ENCODE measurements at places on chromosomes 4 and X.
A peak's percentile ranks its signal among the peaks of the same experiment; 100 is the strongest.

DNA sequence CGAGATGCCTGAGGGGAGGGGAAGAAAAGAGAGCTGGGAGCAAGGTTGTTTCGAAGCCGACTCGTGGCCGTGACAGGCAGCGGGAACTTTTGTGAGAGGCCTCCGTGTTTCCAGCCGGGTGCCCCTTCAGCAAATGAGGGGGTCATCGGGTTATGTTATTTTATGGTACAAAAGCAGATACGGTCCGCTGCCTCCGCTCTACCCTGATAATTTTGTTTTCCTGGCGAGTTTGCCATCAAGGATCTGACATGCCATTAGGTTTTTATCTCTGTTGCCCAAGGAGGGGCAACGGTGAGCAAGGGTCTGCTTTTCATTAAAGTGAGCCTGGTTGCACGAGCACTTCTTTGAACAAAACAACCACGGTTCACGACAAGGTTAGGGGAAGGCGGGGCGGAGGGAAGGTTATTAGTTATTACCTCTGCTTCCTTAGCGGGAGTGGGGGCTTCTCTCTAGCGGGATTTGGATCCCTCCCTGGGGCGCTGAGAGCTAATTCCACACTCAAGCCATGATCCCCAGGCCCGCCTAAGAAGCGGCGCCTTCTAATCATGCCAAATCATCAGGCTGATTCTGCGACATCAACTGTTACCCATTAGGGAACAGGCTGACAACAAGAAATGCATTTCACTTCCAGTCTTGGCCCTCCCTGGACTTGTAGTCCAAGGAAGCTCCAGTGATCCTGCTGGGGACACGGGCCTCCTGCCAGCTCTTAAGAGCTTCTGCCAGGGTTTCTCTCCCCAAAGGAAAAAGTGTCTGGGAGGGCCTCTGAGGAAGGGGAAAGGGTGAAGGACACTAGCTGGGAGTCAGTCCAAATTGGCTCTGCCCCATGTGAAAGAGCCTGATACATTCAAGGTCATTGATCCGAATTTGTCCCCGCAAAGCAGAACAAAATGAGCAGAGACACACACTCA lies 617.7 kb downstream of the MID1IP1 start:
- DNase-seq: peak; percentile 87

DNA sequence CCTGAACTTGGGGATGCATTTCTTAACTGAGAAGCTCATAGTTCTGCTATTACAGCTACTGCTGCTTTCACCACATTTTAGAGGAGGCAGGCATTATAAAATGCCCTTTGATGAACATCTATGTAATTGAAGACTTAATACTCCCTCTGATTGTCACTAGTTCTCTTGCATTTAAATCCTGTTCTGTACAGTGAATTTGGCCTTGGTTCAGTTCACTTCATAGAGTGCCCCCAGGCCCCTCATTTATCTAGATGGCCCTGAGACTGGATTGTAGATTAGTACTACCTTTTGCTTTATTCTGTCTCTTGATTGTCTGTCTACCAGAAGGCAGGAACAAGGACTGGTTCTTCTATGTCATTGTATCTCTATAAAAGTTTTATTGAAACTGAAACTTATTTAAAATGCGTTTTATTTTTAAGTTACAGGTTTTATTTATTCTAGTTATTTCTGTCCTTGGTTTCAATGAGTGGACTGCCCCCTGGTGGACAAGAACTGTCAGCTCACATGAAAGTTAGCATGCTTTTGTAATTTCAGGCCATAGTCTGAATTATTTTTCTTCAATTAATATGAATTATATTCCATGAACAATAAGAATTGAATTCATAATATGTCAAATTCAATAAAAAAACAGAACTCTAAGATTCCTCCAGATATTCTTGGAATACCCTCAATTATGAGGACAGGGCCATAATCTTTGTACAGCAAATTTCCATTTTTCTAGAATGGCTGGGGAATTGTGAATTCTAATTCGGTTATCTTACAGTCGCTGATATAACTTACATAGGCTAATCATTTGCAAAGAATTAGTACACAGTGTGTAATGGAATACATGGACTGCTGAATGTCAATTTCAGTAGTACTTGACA lies 47.2 kb upstream of the TMEM33 start:
- no peak for DNase-seq

GRCh38 chr4:116515959-116516358 lies 569.4 kb downstream of the TRAM1L1 start:
- no peak for DNase-seq

DNA sequence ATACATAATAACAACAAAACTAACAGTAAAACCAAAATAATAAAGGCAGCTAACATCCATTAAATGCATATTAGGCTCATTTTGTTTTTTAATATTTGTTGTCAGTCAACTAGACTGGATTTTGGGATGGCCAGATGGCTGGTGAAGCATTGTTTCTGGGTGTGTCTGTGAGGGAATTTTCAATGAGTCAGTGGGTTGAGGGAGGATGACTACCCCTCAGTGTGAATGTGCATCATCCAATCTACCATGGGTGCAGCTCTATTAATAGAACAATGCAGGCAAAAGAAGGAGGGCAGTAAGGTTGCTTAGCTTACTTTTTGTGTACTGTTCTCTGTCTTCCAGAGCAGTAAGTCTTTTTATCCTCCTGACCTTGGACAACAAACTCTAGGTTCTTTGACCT lies 484.2 kb upstream of the HS3ST1 start:
- no peak for DNase-seq

DNA sequence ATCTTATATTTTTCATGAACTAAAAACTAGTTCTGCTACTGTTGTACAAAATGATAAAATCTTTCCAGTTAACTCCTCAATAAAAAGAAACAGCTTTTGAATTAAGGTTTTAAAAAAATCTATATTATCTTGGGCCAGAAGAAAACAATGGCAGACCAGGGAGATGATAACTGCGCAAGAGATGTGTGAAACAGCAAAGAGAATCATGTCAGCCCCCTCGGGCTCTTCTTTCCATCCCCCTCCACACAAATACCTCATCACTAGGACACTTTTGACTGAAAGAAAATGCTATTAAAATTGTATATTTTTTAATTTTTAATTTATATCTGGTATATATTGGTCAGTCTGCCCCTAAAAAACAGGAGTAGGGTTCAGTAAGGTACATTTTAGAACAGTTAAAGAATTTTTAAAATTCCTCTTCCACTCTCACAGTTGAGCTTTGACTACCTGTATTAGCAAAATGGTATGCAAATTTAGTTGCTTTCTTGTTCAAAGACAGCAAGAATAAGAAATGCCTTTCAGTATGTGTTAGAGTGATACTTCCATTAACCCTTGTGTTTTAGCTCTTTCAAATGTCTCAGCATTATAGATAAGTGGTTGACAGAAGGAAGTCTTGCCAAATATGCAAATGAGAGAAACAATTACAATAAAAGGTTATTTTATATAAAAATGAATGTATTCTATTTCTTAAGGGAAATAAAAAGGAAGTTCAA lies 36.4 kb upstream of the LCORL start:
- DNase-seq: no peak

GRCh38 chrX:153921511-153922446 lies 4.3 kb downstream of the ARHGAP4 start:
- DNase-seq: no peak

DNA sequence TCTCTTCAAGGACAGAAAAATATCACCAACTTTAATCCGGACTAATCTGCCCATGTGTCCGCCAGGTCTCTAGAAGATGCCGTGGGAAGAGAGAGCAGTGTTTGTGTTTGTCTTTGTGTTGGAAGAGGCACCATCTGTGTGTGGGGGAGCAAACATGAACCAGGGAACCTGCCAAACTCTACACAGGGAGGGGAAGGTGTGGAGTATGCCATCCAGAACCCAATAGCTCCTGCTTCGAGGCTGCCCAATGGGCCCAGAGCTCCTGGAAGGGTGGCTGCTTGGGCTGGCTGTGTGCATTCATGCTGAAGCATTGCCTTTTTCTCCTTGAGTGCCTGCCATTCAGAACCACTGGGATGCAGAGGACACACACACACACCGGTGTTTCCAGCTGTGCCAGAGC lies 536.2 kb downstream of the MID1IP1 start:
- DNase-seq: no peak

- no peak for DNase-seq
Measured at GRCh38 chrX:139560221-139560620, 29.7 kb downstream of the F9 start.

DNA sequence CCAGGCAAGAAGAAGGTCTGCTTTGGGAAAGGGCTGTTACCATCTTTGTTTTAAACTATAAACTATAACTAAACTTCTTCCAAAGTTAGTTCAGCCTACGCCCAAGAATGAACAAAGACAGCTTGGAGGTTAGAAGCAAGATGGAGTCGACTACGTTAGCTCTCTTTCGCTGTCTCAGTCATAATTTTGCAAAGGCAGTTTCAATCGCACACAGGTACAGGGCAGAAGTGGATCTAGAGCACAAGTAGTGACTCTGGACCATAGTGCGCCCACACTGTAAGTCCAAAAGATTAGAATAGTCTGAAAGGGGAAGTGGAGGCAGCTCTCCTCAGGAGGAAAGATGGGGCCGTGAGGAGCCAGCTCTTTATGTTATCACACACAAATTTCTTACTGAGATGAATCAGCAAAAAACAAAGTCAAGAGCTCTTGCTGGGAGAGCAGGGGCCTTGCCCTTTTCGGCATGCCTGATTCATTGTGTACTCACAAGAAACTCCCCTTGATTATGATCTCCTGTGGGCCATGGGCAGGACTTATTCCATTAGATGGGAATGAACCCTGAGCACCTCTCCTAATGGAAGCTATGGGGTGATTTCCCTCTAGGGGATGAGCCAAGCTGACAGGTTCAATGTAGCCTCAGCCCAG lies 58.6 kb downstream of the FUNDC1 start:
- no peak for DNase-seq

DNA sequence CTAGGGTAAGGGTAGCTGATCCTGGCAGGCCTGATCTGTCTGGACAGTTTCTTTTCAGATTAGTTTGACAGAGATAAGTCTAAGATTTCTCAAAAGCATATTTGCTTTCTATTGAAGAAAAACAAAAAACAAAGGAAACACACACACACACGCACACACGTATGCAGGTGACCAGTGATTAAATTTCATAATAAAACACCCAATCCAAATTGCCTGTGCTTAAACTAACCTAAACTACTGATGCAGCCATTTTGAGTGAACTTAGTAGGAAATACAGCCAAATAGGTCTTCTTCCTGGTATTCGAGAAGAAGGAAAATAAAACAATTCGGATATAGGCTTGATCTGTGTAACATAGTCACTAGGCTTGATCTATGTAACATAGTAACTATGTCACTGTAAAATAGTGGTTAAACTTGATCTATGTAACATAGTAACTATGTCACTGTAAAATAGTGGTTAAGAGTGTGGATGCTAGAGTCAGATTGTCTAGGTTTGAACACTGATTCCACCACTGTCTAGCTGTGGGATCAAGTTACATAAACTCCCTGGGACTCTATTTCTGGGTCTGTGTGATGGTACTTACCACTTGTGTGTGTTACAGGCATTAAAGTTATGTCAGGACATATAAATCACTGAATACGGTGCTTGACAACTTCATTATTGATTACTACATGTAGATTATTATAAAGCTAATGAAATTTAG lies 9.8 kb upstream of the CCNG2 start:
- DNase-seq: no peak

- DNase-seq: no peak
Measured at GRCh38 chr4:152655272-152656129, 24.3 kb downstream of the TMEM154 start.

GRCh38 chr4:20354120-20354519 lies 102.4 kb downstream of the SLIT2 start:
- no peak for DNase-seq

Measured in adrenal gland (tissue), 19 donors.